ENCODE measurements at places on chromosomes 7 and 10.

DNA sequence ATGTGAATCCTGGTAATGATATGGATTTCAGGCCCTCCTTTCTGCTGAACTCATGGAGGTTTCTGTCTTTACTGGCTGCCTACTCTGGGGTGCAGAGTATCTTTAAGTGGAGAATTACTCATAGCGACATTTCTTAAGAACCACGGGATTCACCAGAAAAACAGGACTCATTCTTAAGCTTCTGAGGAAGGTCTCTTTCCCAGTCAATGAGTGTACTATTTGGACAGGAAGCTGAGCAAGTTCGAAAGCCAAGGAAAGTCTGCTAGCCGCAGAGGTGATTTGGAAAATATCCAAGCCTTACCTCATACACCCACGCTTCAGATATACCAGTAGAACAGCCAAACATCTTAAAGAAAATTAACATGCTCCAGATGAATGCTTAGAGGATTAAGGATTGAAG lies 377.6 kb upstream of the MYO3A start:
- DNase-seq = no peak

DNA sequence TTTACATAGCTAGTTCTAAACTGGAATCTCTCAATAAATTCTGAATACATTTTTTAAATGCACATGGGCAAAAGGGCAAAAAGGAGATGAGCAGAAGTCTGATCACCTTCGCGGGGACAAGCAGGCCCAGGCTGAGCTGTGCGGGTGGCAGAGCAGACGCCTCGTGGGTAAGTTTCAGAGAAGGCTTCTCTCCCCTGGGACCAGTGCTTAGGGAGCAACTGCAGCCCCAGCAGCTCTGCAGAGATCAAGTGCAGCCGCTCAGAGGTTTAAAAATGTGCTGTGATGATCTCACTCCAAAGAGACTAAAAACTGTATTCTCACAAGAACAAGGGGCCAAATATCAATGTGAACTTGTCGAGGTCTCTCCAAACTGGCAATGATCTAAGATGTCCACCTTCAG lies 264.3 kb upstream of the RNF32 start:
- DNase-seq = no peak

DNA sequence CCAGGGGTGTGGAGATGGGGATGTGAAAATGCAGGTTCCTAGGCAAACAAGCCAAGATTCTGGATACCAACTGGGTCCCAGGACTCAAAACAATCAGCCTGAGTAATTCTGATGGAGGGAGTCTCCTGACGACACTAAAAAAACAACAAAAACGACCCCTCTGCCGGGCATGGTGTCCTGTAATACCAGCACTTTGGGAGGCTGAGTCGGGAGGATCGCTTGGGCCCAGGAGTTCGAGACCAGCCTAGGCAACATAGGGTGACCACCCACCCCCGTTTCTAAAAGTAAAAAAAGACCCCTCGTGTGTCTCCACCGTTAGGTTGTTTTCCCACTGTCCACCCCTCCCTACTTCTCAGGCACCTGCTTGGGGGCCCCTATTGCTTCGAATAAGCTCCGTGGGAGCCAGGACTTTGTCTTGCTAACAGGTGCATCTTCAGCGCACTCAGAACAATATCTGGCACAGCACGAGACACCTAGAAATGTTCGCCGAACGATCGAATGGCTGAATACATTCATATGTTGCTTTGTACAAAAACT lies 743 bp upstream of the NRF1 start:
- peak; percentile 31 for DNase-seq

- no peak for DNase-seq
Observed at GRCh38 chr10:132444877-132445351, 47.9 kb downstream of the PWWP2B start.

GRCh38 chr10:84608126-84608525 lies 279.7 kb downstream of the CCSER2 start:
- no peak for DNase-seq

DNA sequence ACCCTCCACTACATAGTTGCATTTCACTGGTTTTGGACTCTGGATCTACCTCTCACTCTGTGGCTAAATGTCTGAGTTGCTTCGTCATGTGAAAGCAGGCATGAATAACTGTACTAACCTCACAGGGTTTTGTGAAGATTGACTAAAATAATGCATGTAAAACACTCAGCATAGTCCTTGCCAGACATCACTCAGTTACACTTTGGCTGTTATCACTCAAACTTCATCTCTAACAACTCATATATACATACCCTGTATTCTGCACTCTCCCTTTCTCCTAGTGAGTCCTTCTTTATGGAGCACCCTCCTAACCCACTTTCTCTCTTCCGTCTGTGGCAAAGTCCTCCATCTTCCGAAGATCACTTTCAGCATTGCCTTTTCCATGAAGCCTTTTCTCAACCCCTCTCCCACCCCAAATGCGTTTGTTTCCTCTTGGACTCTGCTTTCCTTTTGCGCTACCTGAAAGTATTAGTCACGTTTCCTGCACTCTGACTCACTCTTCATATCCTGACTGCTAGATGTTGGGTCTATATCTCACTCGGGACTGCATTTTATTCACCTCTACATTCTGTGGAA lies 72.6 kb downstream of the OSBPL3 start:
- no peak for DNase-seq

Data from femur (tissue), 1 donor.